ENCODE measurements at places on chromosomes 2 and 18.

DNA sequence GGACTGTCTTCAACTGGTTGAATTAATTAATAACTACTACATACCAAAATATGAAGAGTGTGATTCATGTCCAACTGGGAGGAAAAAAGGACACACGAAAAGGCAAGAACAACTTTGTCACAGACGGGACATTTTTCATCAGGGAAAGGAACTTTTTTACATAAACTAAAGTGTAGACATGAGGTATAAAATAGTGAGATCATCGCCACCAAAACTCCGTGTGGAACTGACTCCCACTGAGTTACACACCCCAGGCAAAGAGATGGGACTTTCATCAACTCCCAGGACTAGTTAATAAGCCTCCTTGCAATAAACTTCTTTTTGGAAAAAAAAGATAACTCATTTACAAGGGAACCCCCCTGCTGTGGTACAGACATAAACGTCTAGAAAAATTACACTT is 12.9 kb upstream of the NMI start:
- H3K36me3 ChIP-seq: no peaks in the 10 kb centered on the region
- H3K27me3 ChIP-seq: no peaks in the 10 kb centered on the region
- H3K4me3 ChIP-seq: no peak overlapping the region
- no peak for DNase-seq
- no peak overlapping the region for H3K27ac ChIP-seq
- H3K4me1 ChIP-seq: no peaks in the 10 kb centered on the region

- peak overlapping the region; percentile 65 for H3K4me3 ChIP-seq
- no peaks in the 10 kb centered on the region for H3K4me1 ChIP-seq
- H3K36me3 ChIP-seq: no peaks in the 10 kb centered on the region
- H3K27ac ChIP-seq: peak overlapping the region; percentile 96
- H3K27me3 ChIP-seq: no peaks in the 10 kb centered on the region
These were observed 1.7 kb downstream of the CYBRD1 start for GRCh38 chr2:171524018-171524401.

- H3K4me3 ChIP-seq: no peak overlapping the region
- no peak for DNase-seq
- H3K27me3 ChIP-seq: no peaks in the 10 kb centered on the region
- H3K27ac ChIP-seq: no peak overlapping the region
These were observed 18.7 kb upstream of the DHRS9 start for GRCh38 chr2:169050476-169051240.

GRCh38 chr18:9215221-9215933 is 78.8 kb downstream of the ANKRD12 start:
- no peaks in the 10 kb centered on the region for H3K4me1 ChIP-seq
- H3K27ac ChIP-seq: no peak overlapping the region
- no peaks in the 10 kb centered on the region for H3K27me3 ChIP-seq
- H3K4me3 ChIP-seq: no peak overlapping the region
- DNase-seq: no peak
- no peaks in the 10 kb centered on the region for H3K36me3 ChIP-seq

GRCh38 chr2:201847481-201847880 is 41.1 kb downstream of the CDK15 start:
- peaks cover 7% of the 10 kb centered on the region for H3K4me1 ChIP-seq
- H3K27me3 ChIP-seq: no peaks in the 10 kb centered on the region
- H3K4me3 ChIP-seq: no peak overlapping the region
- no peaks in the 10 kb centered on the region for H3K36me3 ChIP-seq
- no peak for DNase-seq

GRCh38 chr18:76460482-76460881 is 34.6 kb downstream of the ZNF516 start:
- peak overlapping the region; percentile 0 for H3K27ac ChIP-seq
- no peak overlapping the region for H3K4me3 ChIP-seq
- DNase-seq: no peak
- H3K4me1 ChIP-seq: peaks cover 17% of the 10 kb centered on the region

- DNase-seq: no peak
- no peaks in the 10 kb centered on the region for H3K4me1 ChIP-seq
- no peak overlapping the region for H3K27ac ChIP-seq
- H3K4me3 ChIP-seq: no peak overlapping the region
- no peaks in the 10 kb centered on the region for H3K27me3 ChIP-seq
These were observed 416.6 kb upstream of the SMIM21 start for GRCh38 chr18:75844146-75844545.

DNA sequence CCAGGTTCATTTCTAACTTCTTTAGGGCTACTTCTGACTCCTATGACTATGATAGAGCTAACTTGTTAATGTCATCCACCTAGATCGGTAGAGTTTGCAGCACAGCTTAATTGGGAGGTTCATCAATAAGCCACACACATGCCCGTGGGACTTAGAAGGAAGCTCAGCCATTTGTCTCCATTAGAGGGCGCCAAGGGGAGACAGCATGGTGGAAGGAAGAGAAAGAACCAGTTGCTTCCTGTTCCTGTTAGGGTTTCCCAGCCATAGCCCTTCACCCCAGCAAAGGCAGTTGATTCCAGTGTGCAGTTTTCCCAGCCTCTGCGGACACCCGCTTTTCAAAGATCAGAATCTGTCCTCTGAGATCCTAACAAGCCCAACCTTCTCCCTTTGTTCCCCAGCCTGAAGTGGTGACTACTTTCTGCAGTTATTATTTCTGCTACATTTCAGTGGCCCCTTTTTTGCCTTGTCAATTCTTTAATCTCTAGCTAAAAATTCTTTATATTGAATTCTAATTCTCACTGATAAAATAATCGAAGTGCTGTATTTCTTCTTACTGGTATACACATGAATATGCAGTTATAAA is 30.3 kb downstream of the MAIP1 start:
- H3K27ac ChIP-seq: no peak overlapping the region
- H3K4me1 ChIP-seq: no peaks in the 10 kb centered on the region
- peak; percentile 25 for DNase-seq
- H3K4me3 ChIP-seq: no peak overlapping the region
- no peaks in the 10 kb centered on the region for H3K36me3 ChIP-seq

GRCh38 chr2:551621-552020 is 125.6 kb downstream of the TMEM18 start:
- H3K27me3 ChIP-seq: no peaks in the 10 kb centered on the region
- H3K4me3 ChIP-seq: no peak overlapping the region
- DNase-seq: no peak

DNA sequence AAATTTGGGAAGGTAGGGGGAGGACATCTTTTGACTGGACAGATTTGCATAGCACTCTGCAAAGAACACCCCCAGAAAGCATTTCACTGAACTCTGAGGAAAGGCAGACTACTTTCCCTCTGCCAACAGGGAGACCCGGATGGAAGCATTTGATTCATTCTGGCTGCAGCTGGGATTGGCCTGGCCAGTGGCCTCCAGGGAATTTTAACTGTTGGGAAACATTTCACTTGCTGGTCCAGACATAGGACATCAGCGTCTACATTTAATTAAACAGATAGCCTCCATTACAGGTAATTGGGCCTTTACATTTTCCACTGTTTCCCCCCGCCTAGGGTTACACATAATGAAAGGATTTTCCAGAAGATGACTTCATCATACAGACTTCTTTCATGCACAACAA is 92.8 kb downstream of the MARCHF4 start:
- DNase-seq: no peak
- no peaks in the 10 kb centered on the region for H3K36me3 ChIP-seq
- H3K4me3 ChIP-seq: no peak overlapping the region
- no peaks in the 10 kb centered on the region for H3K4me1 ChIP-seq

GRCh38 chr18:46362533-46362932 is 258.3 kb downstream of the HAUS1 start:
- no peaks in the 10 kb centered on the region for H3K4me1 ChIP-seq
- H3K36me3 ChIP-seq: no peaks in the 10 kb centered on the region
- no peak overlapping the region for H3K4me3 ChIP-seq
- DNase-seq: no peak
- no peak overlapping the region for H3K27ac ChIP-seq

DNA sequence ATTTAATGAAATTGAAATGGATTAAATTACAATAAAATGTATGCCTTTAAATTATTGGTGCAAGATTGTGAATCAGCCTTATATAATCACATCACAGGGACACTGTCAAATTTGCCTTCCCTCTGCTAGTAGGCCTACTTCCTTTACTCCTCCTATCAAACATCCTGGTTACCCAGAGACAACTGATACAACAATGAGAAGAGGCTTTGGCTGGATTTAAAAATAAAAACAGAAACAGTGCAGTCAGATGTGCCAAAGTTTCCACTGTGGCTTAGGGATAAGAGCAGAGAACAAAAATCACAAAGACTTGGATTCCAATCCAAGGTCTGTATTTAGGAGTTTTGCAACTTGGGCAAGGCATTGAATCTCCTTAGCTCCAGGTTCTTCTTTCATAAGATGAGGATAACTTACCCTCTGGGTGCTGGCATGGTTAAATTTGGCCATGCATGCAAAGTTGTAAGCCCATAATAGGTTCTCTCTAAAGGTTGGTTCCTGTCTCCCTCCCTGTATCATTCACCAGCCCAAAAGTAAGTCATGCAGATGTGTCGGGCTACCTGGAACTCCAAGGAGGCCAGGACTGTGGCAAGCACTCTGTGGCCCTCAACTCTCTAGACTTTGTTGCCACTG is 99.3 kb upstream of the LRATD1 start:
- no peaks in the 10 kb centered on the region for H3K36me3 ChIP-seq
- H3K4me3 ChIP-seq: no peak overlapping the region
- no peaks in the 10 kb centered on the region for H3K27me3 ChIP-seq
- H3K4me1 ChIP-seq: no peaks in the 10 kb centered on the region
- DNase-seq: no peak
- H3K27ac ChIP-seq: no peak overlapping the region

- no peaks in the 10 kb centered on the region for H3K27me3 ChIP-seq
- peak overlapping the region; percentile 43 for H3K27ac ChIP-seq
- peaks cover 11% of the 10 kb centered on the region for H3K36me3 ChIP-seq
- DNase-seq: no peak
These were observed 11.5 kb downstream of the ARPC2 start for GRCh38 chr2:218228366-218229090.

DNA sequence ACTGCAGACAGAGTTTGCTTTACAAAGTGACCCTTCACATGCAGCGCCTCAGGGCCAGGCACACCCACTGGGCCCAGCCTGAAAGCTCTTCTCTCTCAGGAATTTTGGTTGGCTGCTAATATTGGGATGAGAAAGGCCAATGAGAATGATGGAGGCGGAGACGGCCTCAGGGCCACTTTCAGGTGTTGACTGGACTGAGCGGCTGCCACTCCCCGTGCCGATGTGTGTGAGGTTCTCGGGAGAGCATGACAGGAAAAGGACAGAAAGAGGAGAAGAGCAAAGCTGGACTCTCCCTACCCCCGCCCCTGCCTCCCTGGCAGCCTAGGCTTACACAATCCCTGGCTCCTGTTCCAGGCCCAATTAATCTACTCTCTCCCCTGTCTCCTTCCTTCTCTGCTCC is 155.7 kb downstream of the CELF4 start:
- H3K36me3 ChIP-seq: no peaks in the 10 kb centered on the region
- DNase-seq: no peak
- H3K27me3 ChIP-seq: no peaks in the 10 kb centered on the region
- no peak overlapping the region for H3K4me3 ChIP-seq

- H3K36me3 ChIP-seq: no peaks in the 10 kb centered on the region
- H3K27ac ChIP-seq: no peak overlapping the region
- DNase-seq: no peak
- H3K4me1 ChIP-seq: no peaks in the 10 kb centered on the region
- no peaks in the 10 kb centered on the region for H3K27me3 ChIP-seq
These were observed 410.4 kb downstream of the MEIS1 start for GRCh38 chr2:66845307-66845706.

DNA sequence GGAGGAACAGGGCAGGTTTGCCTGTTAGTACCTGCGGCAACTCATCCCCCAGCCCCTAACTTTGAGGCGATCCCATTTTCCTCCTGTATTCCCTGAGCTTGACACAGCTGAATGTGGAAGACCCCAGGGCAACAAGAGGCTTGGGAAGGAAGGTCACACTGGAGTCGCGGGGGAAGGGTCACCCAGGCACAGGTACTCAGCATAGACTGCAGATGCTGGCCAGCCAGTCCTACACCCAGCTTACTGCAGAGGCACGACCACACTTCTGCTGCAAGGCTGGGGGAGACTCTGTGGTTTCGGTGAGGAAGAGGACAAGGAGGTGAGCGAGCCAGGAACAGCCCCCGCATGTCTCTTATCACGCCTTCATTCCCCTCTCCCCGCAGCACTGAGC is 91.5 kb downstream of the MALT1 start:
- no peaks in the 10 kb centered on the region for H3K36me3 ChIP-seq
- H3K4me1 ChIP-seq: no peaks in the 10 kb centered on the region
- no peak overlapping the region for H3K27ac ChIP-seq
- DNase-seq: no peak
- no peak overlapping the region for H3K4me3 ChIP-seq
- peaks cover 20% of the 10 kb centered on the region for H3K27me3 ChIP-seq

DNA sequence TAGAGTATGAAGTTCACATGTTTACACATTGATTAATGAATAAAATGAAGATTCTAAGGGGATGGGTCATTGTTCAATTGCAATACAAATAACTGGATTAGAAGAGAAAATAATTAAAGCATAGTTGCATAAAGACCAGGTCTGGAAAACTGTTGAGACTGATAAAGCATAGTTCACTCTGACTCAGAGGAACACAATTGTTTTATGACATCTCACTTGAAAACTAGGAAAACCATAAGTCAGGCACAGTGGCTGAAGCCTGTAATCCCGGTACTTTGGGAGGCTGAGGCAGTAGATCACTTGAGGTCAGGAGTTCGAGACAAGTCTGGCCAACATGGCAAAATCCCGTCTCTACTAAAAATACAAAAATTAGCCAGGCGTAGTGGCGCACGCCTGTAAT is 46.7 kb downstream of the PLA2R1 start:
- H3K36me3 ChIP-seq: no peaks in the 10 kb centered on the region
- no peak overlapping the region for H3K27ac ChIP-seq
- H3K27me3 ChIP-seq: no peaks in the 10 kb centered on the region
- DNase-seq: no peak
- no peaks in the 10 kb centered on the region for H3K4me1 ChIP-seq

DNA sequence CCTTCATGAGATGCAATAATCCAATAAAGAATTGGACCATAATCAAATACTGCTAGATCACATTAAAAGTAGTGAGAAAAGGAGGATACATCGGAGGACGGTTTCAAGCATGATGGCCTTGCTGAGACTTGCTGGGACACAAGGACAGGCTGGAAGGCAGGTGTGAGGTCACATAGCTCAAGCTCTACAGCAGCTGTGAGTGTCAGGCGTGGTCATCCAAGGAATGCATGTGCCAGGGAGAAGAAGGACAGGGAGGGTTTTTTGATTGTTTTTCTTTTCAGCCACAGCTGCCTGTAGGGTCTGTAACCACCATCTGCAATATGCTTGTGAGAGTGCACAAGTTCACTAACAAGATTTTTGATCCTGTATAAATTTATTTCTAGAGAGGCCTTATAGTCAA is 57.6 kb downstream of the BMP10 start:
- no peak overlapping the region for H3K4me3 ChIP-seq
- no peaks in the 10 kb centered on the region for H3K4me1 ChIP-seq
- no peaks in the 10 kb centered on the region for H3K27me3 ChIP-seq
- H3K36me3 ChIP-seq: no peaks in the 10 kb centered on the region
- no peak for DNase-seq
